Activated CD4-positive, alpha-beta T cell treated with anti-CD3 and anti-CD28 coated beads, Interleukin-2, amount 50 U/mL, for 1 hour (primary cell): ENCODE measurements at places on chromosomes 7 and 10.

DNA sequence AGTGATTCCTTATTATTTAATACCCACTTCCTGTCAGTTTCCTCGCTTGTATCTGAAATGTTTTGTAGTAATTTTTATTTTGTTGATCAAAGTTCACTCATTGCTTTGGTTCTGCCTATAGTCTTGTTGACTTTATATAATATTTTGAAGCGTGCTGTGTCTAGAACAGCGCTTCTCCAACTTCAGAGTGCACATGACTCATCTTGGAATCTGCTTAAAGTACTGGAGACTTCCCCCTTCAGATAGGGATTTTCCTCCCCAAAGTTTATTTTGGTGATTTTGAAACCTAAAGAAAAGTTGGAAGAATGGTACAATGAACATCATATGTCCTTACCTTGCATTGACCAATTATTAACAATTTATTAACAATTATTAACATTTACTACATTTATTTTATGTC, 5.8 kb downstream of the COMTD1 start:
- no peak for DNase-seq

DNA sequence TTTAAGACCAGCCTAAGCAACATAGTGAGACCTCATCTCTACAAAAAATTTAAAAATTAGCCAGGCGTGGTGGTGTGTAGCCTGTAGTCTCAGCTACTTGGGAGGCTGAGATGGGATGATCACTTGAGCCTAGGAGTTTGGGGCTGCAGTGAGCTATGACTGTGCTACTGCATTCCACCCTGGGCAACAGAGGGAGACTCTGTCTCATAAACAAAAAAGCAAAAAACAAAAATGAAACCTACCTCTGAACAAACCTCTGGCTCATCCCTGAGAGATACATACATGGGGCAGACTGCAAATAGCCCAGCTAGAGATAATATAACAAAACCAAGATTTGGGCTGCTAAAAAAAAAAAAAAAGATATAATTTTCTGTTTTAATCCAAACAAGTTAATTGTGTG, 19.5 kb downstream of the C10orf67 start:
- no peak for DNase-seq

DNA sequence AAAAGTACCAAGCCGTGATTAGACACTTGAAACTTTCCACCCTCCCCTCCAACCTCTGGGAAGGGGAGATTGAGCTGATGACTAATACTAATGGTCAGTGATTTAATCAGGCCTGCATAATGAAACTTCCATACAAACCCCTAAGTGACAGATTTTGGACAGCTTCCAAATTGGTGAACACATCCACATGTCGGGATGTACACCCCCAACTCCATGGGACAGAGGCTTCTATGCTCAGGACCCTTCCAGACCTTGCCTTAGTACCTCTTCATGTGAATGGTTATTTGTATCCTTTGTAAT, 4.8 kb downstream of the NUB1 start:
- DNase-seq = no peak

- no peak for DNase-seq
Measured at GRCh38 chr10:88111294-88111693, 247.9 kb downstream of the PTEN start.

DNA sequence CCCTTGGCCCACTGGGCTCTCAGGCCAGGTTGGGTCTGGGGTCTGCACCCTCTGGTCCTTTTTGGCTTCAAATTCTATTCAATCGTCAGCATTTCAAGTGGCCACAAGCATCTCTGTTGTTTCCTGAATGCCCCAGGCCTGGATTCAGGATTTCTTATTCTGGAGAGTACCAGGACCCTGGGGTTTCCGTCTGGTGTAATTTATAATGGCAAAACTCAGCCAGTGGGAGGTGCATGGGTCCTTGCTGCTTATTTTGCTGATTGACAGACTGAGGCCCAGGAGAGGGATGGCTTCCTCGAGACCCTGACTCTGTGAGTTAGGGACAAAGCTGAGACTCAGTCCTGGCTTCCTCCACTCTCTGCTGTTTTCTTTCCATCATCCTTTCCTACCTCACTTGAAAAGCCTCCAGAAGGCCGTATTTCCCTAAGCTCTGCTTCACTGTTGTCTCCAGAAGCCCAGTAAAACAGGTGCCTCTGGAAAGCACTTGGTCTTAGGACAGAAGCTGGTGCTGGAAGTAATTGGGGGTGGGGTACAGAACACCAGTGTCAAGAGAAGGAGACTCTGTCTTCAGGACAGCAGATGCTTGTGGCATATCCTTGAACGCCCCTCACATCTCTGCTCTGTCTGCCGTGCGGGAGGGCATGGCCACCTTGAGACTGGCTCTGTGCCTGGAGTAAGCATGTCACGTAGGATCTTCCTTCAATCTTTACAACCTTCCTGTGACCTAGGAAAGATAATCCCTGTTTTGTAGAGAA, 39.4 kb upstream of the SH2D4B start:
- DNase-seq = no peak
